ENCODE measurements at places on chromosomes 11 and 22. TPM values are rescaled to one million over a fixed set of nuclear protein-coding genes. Genes with fewer than 3 reads are reported as not detected.

DNA sequence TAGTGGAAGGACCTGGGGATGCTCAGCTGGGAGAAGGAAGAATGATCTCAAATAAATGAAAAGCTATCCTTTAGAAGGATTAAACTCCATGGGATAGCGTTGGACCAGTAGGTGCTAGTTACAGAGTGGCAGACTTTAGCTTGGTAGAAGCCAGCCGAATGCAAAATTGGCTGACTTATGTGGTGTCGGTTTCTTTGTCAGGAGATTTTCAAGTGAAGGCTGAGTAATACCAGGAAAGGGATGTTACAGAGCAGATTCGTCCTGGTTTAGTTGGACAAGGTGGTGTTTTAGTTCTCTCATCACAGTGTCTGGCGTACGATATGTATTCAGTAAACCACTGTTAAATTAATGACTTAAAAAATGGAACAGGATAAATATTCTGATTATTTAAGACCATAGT is 26.0 kb downstream of the FDX1 start:
- no peak for DNase-seq

DNA sequence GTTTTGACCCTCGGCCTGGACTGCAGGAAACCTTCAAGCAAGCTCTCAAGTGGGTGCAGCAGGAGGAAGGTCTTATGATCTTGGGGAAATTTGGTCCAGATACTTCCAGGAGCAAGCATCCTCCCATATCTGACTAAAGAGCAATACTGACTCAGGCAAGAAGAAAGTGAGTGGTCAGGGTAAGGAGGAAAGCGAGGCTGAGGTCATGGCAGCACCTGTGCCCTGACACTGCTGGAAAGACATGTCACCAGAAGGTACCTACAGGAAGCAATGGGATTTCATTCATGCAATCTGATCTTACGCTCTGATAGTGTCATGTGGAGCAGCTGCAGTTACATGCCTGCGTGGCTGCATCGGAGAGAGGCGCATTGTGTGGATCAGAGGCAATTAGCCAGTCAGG is 6.5 kb upstream of the TOP3B start:
- peak; percentile 26 for DNase-seq

DNA sequence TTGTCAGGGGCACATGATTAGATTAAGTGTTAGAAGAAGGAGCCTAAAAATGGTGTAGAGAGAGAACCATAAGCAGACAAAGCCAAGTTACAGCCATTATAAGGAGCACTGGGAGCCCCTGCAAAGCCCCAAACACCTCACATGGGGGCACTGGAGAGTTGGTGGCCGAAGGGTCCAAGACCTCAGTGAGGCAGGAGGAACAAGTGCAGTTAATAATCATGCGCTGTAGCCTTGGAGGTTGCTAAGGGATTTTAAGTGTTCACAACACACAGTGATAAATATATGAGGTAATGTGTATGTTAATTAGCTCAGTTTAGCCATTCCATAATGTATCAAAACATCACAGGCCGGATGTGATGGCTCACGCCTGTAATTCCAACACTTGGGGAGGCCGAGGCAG is 54.4 kb upstream of the JAM3 start:
- no peak for DNase-seq

DNA sequence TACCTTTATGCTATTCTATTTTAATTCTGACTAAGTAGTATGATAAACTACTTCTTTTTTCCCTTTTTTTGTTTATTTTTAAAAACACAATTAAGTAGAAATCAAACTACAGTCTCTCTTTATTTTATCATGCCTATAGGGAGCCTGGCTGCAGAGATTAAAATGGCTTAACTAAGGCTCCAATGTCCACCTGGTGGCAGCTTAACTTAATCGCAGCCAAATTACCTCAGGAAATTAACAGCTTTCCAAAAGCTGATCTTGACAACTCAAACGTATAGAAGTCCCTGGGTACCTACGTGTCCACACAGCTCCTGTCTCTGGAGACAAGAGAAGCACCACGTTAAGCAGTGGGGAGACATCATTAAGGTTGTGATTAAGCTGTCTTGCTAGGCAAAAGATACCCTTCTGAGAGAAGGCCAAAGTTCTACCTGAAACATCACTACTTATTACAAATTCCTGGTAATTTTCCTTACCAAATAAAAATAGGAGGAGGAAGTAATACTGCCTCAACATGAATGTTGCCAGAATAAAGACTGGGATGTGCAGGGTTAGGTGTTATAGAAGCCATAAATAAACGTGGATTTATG is 63.2 kb upstream of the SNX19 start:
- peak; percentile 22 for DNase-seq

DNA sequence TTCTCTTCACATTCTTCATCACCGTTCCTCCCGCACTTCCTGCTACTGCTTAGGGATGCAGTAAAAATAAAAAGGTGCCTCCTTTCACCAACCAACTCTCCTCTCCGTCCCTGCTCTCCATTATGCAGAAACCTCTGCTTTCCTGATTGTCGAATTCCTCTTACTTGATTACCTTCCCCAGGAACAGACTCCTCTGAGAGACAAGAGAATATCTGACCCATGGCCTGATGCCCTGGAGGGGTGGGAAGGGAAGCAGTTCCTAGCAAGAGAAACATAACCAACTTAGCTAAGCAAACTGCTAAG is 80.9 kb downstream of the TRIM29 start:
- no peak for DNase-seq

- peak; percentile 82 for DNase-seq
Measured at GRCh38 chr22:38924347-38924952, 33.0 kb upstream of the APOBEC3A start.

DNA sequence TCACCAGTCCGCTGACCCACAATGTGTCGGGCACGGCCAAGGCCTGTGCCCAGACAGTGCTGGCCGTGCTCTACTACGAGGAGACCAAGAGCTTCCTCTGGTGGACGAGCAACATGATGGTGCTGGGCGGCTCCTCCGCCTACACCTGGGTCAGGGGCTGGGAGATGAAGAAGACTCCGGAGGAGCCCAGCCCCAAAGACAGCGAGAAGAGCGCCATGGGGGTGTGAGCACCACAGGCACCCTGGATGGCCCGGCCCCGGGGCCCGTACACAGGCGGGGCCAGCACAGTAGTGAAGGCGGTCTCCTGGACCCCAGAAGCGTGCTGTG is 6.1 kb downstream of the SLC35C1 start:
- no peak for DNase-seq

DNA sequence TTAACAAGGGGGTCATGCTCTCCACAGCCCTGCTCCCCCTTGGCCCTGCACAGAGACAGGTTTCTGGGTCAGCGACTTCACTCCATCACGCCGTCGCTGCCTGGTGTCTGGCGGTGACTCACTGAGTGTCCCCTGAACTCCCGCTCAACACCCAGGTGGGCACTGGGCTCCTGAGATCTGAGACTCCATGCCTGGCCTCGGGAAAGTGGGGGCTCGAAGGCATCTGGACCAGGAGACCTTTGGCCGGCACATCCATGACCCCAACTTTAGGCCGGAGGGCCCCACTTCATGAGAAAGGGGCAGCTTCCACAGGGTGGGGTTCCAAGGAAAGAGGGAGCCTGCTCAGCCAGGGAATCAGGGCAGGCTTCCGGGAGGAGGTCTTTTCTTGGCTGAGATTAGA is 79.3 kb upstream of the PRR5 start:
- DNase-seq = no peak

GRCh38 chr22:20076627-20077172 is 3.3 kb upstream of the DGCR8 start:
- no peak for DNase-seq

DNA sequence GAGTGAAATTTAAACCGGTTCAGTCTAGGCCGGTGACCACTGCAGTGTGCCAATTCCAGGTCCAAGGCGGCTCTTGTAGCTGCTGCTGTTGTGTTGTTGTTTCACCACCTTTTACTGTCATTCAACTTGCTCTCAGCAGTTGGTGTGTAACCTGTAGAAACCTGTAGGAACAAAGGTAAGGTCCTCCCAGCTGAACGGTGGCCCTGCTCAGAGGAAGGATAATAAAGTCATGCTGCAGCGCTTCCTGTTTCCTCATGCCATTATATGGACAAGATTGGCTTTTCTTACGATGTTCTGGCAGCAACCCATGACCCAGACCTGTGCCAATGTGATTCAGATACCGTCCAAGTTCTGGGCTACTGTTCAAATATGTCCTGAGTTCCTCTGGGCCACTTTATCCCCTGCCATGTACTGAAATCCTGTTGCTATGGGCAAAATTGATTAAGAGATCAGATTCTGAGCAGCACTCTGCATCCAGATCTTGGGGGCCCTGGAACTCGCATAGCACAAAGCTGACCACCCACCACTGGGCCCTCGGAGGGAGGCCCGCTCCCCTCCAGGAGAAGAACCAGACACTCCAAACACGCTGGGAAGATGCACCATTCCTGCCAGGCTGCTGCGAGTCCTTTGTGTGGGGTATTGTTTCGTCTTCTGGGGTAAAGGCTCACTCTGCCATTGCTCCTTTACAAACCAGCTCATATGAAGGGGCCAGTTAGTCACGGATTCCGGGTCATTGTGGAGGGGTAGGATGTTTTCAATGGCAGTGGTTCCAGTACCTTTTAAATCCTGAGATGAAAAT is 13.2 kb downstream of the FAM181B start:
- DNase-seq = no peak

DNA sequence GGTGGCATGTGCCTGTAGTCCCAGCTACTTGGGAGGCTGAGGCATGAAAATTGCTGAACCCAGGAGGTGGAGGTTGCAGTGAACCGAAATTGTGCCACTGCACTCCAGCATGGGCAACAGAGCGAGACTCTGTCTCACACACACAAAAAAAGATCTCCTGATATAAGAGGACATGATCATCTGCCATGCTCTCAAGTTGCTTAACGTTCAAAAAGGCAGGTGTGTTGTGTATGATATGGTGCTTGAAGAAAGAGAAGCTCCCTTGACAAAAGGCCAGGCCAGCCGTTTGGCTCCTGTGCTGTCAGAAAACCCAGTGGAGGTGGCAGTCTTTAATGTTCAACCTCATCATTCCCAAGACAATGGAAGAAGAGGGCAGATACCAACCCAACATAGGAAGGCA is 117.3 kb upstream of the PLET1 start:
- DNase-seq = no peak

GRCh38 chr11:94218372-94218771 is 86.0 kb upstream of the IZUMO1R start:
- DNase-seq = no peak

DNA sequence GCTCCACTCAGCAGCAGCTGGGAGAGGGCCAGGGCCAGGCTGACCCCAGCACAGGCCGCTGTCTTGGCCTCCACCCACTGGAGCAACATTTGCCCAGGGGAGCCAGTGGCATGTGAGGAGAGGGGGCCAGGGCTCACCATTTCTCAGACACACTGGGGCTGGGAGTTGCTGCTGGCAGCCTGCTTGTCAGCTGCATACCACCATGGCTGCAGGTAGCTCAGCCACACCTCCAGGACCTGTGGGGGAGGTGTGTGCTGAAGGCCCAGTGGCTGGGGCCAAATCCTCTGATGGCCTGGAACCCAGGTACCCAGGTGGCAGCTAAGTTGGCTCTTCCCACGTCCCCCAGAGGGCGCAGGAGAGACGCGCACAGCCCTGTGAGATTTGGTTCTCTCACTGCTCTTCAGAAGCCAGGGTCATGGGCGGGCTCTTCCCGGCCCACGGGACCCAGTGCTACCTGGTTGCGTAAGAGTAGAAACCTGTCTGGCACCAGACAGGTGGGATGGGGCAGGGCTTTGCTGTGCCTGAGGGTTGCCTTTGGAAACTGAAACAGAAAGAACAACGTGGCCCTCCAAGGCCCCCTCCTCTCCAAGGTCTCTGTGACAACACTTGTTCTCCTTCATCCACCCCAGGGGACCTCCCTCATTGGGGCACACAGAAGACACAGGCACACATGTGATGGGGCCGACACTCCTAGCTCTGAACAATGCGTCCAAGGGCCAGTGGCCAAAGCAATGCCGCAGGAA is 98.8 kb downstream of the MED15 start:
- DNase-seq = peak; percentile 30

GRCh38 chr11:119472856-119473222 is 49.9 kb upstream of the THY1 start:
- no peak for DNase-seq

DNA sequence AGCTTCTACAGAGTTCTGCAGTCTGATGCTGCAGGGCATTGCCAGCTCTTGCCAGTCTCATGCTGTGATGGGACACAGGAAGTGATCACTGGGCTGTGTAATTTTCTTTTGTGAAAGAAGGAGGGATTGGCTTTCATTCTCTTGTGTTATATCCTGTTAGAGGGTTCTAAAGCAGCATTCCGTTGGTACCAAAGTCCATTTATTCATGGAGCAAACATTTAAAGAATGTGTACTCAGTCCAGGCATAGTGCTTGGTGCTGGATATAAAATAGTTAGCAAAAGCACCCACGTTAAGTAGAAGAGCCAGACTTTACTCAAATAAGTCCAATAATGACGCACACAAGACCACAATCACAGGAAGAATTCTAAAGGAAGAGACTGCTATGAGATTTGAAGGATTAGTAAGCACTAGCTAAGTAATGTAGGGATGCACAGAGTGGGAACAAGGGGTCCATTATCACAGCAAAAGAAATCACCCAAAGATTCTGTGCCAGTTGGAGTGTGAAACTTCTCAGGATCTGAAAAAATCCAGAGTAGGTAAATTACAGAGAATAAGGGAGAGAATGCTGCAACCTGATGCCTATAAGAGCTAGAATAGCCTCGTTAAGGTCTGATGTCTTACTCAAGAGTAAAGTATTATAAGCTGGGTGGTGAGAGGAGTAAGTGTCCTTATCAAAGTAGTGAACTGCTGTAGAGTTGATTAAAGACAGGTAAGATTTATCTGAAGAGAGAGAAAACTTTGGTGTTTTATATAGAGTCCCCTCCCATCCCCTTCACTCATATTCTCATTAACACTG is 728.3 kb downstream of the METTL15 start:
- DNase-seq = no peak

DNA sequence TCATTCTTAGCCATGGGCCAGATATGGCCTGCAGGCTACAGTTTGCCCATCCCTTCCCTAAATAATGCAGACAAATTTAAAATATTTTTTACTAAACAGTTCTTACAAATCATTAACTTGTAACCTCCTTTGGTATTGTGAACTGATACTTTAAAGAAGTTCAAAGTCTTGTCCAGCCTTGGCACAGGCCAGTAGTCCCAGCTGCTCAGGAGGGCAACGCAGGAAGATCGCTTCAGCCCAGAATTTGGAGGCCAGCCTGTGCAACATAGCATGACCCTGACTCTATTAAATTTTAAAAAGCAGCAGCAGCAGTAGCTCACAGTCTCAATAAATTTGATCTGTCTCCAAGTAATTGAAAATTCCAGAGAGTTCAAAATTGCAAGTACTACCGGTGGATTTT is 83.7 kb upstream of the ARHGAP32 start:
- DNase-seq = no peak

DNA sequence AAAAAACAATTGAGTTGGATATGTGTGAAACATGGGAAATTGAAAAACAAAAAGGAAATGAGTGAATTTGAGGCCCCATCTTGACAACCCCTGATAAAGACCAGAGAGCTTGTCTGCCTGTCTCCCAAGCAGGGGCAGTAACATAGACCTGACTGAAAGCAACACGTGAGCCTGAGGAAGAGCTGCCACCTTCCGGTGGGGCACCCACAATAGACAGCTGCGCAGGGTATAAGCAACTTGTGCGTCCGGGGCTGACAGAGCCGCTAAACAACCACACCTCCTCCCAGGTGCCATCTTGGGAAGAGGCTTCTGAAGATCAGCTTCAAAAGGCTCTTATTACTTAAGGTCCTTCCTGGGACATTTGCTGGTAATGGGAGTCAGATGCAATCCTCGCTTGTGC is 166.8 kb downstream of the NTM start:
- no peak for DNase-seq

- no peak for DNase-seq
Measured at GRCh38 chr11:69817265-69818230, 1.7 kb downstream of the FGF3 start.

Gene SCT
- total RNA-seq = 55.2 TPM

Gene POU2AF2
- total RNA-seq = not detected

Gene HBB
- total RNA-seq = 755 TPM

Gene RIBC2
- 1.4 TPM for total RNA-seq
